GM04503 (cell line): ENCODE measurements at places on chromosomes 3 and 15.

DNA sequence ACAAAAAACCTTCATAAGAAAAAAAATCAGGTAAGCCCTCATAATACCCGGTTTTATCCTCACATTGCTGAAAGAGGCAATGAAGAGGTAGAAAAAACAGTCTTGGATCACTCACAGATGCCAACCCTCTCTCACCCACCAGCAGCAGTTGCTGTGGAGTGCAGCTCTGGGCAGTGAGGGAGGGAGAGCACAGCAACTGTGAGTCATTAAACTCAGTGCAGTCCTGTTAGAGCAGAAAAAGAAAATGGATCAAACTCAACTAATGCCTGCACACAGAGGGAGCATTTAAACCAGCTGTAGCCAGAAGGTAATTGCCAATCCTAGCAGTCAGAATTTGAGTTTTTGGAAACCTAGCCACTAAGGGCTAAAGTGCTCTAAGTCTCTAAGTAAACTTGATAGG lies 1050.6 kb upstream of the ALCAM start:
- DNase-seq, result no peak

GRCh38 chr3:178915365-178915764 lies 156.2 kb downstream of the ZMAT3 start:
- DNase-seq, result no peak

GRCh38 chr3:5197470-5198312 lies 10.2 kb downstream of the EDEM1 start:
- no peak for DNase-seq

DNA sequence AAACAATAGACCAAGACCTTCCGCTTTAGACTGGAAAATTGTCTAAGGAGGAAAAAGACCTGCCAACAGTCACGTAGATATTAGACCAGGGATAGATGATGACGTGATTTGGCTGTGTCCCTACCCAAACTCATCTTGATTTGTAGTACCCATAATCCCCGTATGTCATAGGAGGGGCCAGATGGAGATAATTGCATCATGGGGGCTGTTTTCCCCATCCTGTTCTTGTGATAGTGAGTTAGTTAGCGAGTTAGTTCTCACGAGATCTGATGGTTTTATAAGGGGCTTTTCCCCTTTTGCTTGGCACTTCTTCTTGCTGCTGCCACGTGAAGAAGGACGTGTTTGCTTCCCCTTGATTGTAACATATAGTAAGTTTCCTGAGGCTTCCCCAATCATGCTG lies 31.7 kb upstream of the SUCLG2 start:
- no peak for DNase-seq

DNA sequence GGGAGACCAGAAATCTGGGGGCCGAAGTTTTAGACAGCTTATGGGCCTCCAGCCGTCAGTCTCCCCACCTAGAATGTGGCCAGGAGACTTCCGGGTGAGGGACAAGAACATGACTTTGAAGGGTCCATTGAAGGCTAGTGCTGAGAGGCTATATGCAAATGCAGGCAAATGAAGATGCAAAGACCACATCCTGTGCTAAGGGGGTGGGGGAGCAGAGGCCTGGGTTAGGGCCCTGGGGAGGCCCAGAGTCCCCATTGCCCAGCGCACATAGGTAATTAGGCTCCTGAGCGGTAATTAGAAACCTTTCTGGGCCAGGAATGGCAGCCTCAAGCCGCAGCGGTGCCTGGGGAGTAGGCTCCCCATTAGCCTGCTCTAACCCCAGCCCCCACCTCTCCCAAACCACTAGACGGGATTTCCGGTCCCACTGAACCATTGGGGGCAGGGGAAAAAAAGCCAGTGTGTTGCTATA lies 6.8 kb downstream of the CSK start:
- no peak for DNase-seq

- no peak for DNase-seq
These were observed 735.1 kb upstream of the LMCD1 start for GRCh38 chr3:7766530-7766929.

DNA sequence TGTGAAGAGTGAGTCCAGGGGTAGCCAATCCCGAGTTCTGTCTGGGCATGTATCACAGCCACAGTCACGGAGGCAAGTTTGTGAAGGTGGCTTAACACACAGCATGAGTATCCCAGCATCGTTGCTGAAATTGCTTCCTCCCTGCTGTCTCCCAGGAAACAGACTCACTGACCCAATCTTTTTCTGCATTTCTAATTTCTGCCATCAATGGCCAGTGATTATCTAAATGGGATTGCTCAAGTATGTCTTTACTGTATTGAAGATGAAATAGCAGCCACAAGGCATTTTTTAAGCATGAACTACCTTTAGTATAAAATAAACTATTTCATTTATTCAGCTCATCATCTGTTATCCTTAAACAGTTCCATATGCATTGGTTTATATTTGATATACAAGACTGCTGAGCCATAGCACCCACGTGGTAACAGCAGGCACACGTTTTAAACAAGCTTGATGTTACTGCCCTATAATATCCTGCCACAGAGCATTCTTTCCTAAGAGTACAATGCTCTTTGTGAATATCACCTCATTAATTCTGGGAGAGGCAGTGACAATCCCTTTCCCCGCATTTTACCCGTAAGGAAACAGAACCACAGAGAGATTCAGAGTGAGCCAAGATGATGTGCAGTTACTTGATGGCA lies 276.6 kb upstream of the THBS1 start:
- peak; percentile 91 for DNase-seq

DNA sequence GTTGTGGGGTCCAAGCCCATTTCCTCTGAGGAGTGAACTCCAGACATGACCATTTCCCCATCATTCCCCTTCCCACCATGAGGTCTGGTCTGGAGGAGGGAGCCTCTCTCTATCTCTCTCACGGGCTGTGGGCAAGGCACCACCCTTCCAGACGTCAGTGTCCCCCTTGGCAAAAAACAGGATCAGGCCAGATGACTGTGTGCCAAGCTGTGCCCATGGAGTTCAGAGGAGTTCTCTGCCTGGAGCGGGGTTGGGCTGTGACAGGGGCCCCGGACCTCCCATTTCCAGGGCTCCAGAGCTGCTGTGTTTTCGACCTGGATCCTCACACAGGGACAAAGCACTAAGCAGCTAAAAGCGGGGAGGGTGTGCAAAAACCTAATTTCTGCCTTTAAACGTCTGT lies 124.5 kb downstream of the RAB11A start:
- no peak for DNase-seq

DNA sequence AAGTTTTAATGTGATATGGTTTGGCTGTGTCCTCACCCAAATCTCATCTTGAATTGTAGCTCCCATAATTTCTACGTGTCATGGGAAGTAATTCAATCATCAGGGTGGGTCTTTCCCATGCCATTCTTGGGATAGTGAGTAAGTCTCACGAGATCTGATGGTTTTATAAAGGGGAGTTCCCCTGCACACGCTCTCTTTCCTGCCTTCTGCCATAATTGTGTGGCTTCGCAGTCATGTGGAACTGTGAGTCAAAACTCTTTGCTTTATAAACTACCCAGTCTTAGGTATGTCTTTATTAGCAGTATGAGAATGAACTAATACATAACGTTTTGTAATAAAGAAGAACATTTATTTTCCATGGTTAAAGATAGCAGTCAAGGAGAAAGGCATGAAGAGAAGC lies 39.2 kb upstream of the GOLIM4 start:
- DNase-seq, result no peak

DNA sequence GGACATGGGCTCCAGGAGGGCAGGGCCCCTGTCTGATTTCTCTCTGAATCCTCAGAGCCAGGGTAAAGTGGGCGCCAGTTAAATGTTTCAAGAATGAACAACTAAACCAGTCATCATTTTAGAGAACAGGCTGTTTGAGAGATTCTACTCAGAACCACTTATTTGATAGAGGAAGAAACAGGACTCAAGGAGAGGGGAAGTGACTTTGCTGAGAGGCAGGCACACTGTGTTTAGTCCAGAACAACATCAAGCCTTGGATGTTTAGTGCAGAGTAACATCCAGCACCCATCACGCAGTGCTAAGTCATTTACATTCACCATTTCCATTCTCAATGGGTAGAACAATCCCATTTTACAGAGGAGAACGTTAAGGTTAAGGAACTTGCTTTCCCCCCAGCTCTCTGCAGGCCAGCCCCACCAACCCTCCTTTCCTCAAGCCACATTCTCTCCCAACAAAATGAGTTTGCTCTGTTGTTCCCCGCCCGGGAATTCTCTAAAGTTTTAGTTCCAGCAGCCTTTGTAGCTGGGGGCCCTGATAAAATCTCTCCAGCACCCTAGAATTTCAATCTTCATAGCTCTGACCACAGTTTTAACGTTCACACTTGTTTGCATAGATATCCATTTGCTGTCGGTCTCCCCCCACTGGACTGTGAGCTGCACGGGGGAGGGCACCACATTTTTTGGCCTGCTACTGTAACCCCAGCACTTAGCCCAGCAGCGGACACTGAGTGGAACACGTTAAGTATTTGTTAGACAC lies 962 bp downstream of the NMNAT3 start:
- no peak for DNase-seq

- DNase-seq, result no peak
These were observed 841.2 kb downstream of the TUSC7 start for GRCh38 chr3:117550766-117551165.

GRCh38 chr15:36887214-36887961 lies 213.0 kb downstream of the MEIS2 start:
- DNase-seq, result no peak

- DNase-seq, result no peak
These were observed 45.1 kb downstream of the COLQ start for GRCh38 chr3:15476378-15476777.

GRCh38 chr3:127061641-127062040 lies 78.7 kb downstream of the PLXNA1 start:
- no peak for DNase-seq

GRCh38 chr3:120770891-120771290 lies 28.3 kb downstream of the GTF2E1 start:
- no peak for DNase-seq

DNA sequence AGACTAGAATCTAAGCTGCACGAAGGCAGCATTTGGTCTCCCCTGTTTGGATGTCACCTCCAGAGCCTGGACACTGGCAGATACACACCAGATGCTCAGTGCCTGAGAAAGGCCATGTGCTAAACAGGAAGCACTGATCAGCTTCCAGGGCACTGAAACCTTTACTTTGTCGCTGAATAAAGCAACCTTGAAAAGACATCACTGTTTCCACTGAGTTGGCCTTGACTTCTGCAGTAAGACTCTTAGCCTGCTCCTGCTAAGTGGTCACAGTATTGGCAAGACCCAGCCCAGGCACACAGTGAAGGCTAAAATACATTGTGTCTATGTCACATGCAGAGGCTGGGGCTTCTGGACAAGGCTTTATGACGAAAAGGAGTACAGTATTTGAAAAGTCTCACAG lies 104.3 kb upstream of the ICE2 start:
- DNase-seq, result no peak

DNA sequence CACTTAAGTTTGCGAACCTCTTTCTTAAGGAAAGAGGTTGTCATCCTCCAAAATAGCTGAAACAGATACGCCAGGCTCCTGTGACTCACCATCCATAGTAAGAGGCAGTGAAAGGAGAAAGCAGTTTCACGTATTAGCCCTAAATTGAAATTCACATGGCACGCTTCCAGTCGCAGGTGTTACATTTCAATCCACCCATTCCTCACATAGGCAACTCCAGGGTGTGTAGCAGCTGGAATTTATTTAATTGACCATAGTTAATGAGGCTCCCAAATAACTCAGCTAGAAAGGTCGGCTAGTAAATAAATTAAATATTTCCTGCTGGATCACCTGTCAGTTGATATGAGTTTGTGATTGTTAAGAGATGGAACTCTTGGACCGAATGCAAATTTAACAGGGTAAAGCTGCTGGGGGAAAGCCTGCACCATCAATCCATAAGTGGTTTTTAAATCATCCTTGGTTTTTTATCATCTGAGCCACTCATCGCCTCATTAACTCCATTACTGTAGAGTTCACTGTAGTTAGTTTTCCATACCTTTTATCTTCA lies 19.6 kb downstream of the NSUN3 start:
- DNase-seq, result no peak

GRCh38 chr3:42758126-42758525 lies 14.9 kb downstream of the CCDC13 start:
- DNase-seq, result no peak

DNA sequence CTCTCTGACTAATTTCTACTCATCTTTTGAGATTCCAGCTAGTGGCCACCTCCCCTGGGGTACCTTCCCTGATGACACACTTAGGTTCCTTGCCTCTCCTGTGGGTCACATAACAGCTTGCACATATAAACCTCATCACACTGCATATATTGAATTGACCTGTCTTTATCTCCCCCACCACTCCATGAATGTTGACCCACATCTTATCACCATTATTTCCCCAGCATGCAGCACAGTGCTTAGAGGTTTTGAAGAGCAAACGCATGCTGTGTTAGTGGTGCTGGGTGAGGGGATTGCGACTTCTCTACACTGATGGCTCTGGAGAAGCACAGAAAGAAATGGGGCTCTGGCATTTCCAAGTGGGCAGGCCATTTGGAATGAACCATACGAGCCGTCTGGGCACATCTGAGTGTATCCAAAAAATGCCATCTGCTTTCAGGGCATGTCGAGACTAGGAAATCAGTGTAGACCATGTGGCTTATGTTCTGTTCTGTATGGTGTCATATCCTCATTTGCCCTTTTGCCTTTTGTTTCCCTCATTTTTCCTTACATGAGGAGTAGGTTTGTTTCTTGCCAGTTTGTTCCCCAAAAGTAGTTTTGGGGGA lies 333.2 kb upstream of the TRIM42 start:
- no peak for DNase-seq

DNA sequence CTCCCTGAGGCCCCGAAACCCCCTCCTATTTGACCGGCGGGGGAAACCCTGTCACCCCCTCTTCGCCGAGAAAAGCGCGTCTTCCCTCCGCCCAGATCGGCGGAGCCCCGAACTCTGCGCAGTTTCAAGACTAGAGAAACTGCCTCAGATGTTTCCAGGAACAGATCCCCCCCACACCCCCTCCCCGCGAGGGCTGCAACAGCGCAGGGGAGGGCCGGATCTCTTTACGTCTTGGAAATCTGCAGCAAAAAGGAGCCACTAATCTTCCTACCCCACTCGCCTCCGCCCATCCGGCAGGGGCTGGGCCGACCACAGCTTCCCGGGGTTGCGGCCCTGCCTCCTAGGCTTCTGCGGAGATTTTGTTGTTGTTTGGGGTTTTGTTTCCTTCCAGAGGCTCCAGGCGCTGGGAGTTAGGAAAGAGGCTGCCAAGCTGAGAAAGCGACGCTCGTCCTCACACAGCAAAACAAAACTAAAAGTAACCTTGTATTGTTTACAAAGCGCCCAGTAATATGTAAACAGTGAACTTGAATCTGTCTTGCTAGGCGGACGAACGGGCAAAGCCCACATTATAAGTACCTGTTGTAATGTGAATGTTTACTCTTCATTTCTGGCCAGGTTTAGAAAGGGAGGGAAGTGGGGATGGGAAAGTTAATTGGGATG lies 2.2 kb downstream of the FOXB1 start:
- DNase-seq, result no peak

GRCh38 chr3:58256061-58256460 lies 18.5 kb downstream of the ABHD6 start:
- no peak for DNase-seq

GRCh38 chr3:65664446-65664845 lies 374.3 kb downstream of the MAGI1 start:
- no peak for DNase-seq

DNA sequence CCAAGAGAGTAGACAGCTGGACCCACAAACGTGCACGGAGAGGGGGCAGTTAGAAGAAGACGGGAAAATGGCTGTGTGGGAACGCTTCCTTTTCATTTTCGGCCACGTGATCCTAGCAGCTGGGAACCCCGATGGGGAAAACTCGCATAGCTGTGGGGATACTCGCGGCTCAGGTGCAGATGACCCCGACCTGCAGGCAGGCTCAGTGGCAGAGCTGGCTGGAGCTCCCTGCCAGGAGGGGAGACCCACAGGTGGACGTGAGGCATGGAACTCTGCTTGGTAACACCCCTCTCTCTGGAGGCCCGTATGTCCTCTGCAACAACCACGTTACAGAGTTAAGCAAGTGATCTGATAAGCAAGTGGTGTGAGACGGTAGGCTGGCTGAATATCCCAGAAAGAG lies 84.6 kb upstream of the SNRPA1 start:
- no peak for DNase-seq
